Effector memory CD4-positive, alpha-beta T cell (primary cell): ENCODE measurements at places on chromosomes 7 and 10.

- H3K27me3 ChIP-seq, result no peaks in the 10 kb centered on the region
- no peak overlapping the region for H3K4me3 ChIP-seq
- H3K27ac ChIP-seq, result no peak overlapping the region
- H3K36me3 ChIP-seq, result no peaks in the 10 kb centered on the region
- H3K4me1 ChIP-seq, result no peaks in the 10 kb centered on the region
Observed at GRCh38 chr7:152886579-152887117, 127.1 kb downstream of the ACTR3B start.

DNA sequence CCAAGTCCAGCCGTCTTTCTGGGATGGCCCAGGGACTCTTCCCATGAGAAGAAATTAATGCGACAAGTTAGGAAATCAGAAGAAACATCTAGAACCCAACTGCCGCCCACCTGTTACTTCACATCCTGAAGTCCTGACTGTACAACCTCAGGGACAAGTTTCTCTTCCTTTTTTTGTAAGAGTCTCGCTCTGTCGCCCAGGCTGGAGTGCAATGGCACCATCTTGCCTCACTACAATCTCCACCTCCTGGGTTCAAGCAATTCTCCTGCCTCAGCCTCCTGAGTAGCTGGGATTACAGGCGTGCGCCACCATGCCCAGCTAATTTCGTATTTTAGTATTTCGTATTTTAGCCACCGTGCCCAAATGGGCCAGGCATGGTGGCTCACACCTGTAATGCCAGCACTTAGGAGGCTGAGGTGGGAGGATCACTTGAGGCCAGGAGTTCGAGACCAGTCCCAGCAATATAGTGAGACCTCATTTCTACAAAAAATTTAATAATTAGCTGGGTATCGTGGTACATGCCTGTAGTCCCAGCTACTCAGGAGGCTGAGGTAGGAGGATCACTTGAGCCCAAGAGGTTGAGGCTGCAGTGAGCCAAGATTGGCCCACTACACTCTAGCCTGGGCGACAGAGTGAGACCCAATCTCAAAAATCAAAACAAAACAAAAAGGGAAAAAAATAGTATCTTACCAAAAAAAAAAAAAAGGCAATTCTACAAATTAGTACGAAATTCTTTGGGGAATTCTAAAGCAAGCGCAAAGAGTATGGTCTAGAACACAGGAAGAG, 20.8 kb downstream of the LAT2 start:
- H3K4me1 ChIP-seq, result no peaks in the 10 kb centered on the region
- peaks cover 22% of the 10 kb centered on the region for H3K36me3 ChIP-seq
- DNase-seq, result no peak
- no peak overlapping the region for H3K4me3 ChIP-seq
- no peaks in the 10 kb centered on the region for H3K27me3 ChIP-seq

GRCh38 chr7:41592794-41593193, 110.1 kb downstream of the INHBA start:
- no peak overlapping the region for H3K27ac ChIP-seq
- no peaks in the 10 kb centered on the region for H3K4me1 ChIP-seq
- no peaks in the 10 kb centered on the region for H3K36me3 ChIP-seq

GRCh38 chr7:103772171-103772773, 217.2 kb downstream of the RELN start:
- no peaks in the 10 kb centered on the region for H3K27me3 ChIP-seq
- H3K36me3 ChIP-seq, result no peaks in the 10 kb centered on the region
- H3K4me3 ChIP-seq, result no peak overlapping the region
- H3K27ac ChIP-seq, result no peak overlapping the region
- DNase-seq, result no peak

DNA sequence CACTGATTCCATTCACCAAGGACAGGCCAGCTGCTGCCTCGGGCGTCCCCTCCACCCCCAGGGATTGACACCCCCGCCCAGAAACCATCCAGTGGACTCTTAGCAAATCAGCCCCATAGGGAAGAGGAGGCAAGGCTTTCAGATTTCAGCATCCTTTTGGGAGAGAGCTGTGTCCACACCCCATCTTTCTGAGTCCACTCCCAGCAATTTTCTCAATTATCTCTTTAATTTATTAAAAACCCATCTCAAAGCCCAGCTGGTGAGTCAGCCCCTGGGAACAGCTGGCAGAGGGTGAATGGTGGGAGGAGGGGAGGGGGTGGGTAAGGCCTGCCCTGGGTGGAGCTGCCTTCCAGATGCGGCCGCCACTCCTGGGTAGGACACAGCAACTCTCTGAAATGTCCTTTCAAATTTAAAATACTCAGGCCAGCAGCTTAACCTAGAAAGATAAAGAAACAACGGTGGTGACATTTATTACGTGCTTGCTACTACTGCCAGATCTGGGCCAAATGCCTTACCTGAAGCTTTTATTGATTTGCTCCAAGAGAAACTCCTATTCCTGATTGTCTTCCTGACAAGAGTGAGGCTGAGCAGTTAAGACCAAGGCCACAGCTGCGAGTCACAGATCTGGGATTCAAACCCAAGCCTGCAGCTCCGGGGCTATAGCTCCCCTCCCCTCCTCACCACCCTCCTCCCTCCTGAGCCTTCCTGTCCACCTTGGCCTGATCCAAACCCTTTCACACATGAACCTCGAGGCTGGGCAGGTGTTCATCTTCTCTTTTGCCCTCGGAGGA, 120.4 kb downstream of the RGS10 start:
- no peak overlapping the region for H3K27ac ChIP-seq

GRCh38 chr7:152050547-152050971, 25.1 kb downstream of the GALNT11 start:
- no peak overlapping the region for H3K4me3 ChIP-seq
- H3K27ac ChIP-seq, result no peak overlapping the region
- H3K27me3 ChIP-seq, result no peaks in the 10 kb centered on the region
- H3K36me3 ChIP-seq, result no peaks in the 10 kb centered on the region
- no peak for DNase-seq

- H3K4me3 ChIP-seq, result no peak overlapping the region
- no peaks in the 10 kb centered on the region for H3K36me3 ChIP-seq
- no peaks in the 10 kb centered on the region for H3K4me1 ChIP-seq
- H3K27ac ChIP-seq, result no peak overlapping the region
Observed at GRCh38 chr7:35570937-35571336, 124.0 kb downstream of the HERPUD2 start.

- no peak overlapping the region for H3K4me3 ChIP-seq
- H3K27ac ChIP-seq, result no peak overlapping the region
- no peak for DNase-seq
Observed at GRCh38 chr10:128896963-128897362, 570.1 kb upstream of the MGMT start.

DNA sequence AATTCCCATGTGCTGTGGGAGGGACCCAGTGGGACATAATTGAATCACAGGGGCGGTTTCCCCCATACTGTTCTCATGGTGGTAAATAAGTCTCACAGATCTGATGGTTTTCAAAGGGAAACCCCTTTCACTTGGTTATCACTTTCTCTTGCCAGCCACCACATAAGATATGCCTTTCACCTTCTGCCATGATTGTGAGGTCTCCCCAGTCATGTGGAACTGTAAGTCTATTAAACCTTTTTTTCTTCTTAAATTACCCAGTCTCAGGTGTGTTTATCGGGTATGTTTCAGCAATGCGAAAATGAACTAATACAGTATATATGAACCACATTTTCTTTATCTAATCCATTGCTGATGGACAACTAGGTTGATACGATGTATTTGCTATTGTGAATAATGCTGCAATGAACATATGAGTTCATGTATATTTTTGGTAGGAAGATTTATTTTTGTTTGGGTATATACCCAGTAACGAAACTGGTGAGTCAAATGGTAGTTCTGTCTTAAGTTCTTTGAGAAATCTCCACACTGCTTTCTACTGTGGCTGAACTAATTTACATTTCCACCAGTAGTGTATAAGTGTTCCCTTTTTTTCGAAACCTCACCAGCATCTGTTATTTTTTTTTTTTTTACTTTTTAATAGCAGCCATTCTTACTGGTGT, 70.0 kb upstream of the HGF start:
- no peak overlapping the region for H3K4me3 ChIP-seq
- no peaks in the 10 kb centered on the region for H3K36me3 ChIP-seq
- H3K4me1 ChIP-seq, result no peaks in the 10 kb centered on the region
- DNase-seq, result no peak

DNA sequence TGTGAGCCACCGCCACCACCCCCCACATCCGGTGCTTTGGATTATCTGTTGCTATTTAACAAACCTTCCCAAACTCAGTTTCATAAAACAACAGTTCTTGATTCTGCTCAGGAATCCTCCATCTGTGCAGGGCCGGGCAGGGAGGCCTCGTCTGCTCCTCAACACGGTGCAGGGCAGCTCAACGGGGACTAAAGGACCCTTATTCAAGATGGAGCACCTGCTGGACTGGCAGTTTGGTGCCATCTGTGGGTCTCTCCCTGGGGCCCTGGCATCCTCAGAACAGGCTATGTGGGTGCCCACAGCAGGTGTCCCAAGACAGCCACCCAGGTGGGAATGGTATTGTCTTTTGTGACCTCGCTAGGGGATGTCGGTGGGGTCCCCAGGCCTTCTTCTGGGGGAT, 31.0 kb upstream of the ELFN1 start:
- H3K4me3 ChIP-seq, result no peak overlapping the region
- no peaks in the 10 kb centered on the region for H3K36me3 ChIP-seq
- no peak overlapping the region for H3K27ac ChIP-seq

GRCh38 chr10:132464256-132465192, 67.5 kb downstream of the PWWP2B start:
- H3K4me1 ChIP-seq, result no peaks in the 10 kb centered on the region
- H3K27ac ChIP-seq, result no peak overlapping the region
- no peaks in the 10 kb centered on the region for H3K27me3 ChIP-seq

GRCh38 chr7:111266613-111267012, 175.7 kb downstream of the LRRN3 start:
- H3K36me3 ChIP-seq, result no peaks in the 10 kb centered on the region
- no peaks in the 10 kb centered on the region for H3K27me3 ChIP-seq
- DNase-seq, result no peak
- H3K27ac ChIP-seq, result no peak overlapping the region
- no peak overlapping the region for H3K4me3 ChIP-seq
- H3K4me1 ChIP-seq, result no peaks in the 10 kb centered on the region

- no peak for DNase-seq
- no peaks in the 10 kb centered on the region for H3K36me3 ChIP-seq
- no peaks in the 10 kb centered on the region for H3K4me1 ChIP-seq
- no peaks in the 10 kb centered on the region for H3K27me3 ChIP-seq
- H3K27ac ChIP-seq, result no peak overlapping the region
- H3K4me3 ChIP-seq, result no peak overlapping the region
Observed at GRCh38 chr7:50687575-50688225, 95.0 kb downstream of the GRB10 start.

DNA sequence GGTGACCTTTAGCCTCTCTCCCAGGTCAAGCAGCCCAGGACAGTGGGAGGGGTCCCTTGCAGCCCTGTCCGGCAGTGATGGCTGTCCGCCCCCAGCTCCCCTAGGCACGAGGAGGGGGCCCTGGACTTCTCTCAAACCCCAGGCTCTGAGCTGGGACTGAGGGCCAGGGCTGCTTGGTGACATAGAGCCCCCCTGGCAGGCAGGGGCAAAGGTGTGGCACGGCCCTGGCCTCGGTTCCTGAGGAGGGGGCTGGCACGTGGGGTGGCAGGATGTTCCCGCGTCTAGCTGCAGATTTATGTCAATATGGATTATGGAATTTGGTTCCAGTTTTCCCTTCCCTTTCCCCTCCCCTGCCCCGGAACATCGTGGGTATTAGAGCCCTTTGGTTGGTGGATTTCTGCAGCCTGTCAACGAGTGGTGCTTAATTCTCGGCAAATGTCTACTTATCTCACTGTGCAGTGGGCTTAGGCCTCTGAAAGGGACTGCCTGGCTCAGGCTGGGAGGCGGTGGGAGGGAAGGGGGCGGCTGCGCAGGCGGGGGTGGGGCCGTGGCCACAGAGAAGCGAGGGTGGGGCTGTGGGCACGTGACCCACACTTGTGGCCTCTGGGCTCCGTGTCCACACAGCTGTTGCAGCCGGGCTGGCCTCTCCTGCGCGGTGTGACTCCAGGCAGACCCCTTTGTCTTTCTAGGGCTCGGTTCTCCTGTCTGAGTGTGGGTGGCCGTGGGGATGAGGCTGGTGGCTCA, 19.3 kb downstream of the UNCX start:
- peaks cover 14% of the 10 kb centered on the region for H3K4me1 ChIP-seq
- no peak overlapping the region for H3K27ac ChIP-seq
- H3K4me3 ChIP-seq, result no peak overlapping the region
- no peak for DNase-seq
- peaks cover 46% of the 10 kb centered on the region for H3K27me3 ChIP-seq
- H3K36me3 ChIP-seq, result no peaks in the 10 kb centered on the region

DNA sequence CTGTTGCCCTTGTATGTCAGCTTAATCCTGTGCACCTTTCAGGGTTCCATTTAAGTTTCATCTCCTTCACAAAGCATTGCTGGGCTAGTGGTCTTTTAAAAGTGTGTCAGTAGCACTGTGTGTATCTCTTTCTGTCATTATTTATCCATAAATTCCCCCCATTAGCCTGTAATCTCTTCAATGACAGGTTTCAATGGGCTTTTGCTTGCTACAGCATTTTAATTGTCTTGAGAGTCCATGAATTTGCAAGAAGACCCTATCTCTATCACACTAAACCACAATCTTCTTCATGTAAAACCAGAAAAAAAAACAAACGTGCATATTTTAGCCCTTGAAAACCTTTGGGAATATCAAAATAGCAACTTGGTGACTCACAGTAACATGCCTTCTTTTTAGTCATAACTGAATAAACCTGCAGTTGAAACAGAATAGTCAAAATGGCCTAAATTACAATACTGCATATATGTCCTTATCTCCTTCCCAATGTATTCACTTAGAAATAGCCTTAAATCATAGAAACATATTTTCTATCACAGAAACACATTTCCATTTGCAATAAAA, 118.6 kb downstream of the PON1 start:
- H3K4me1 ChIP-seq, result no peaks in the 10 kb centered on the region
- H3K27me3 ChIP-seq, result no peaks in the 10 kb centered on the region
- no peak for DNase-seq
- no peak overlapping the region for H3K27ac ChIP-seq
- H3K36me3 ChIP-seq, result no peaks in the 10 kb centered on the region
- no peak overlapping the region for H3K4me3 ChIP-seq

GRCh38 chr10:4234661-4235060, 449.7 kb upstream of the KLF6 start:
- H3K4me1 ChIP-seq, result peaks cover 3% of the 10 kb centered on the region
- no peak overlapping the region for H3K27ac ChIP-seq
- no peaks in the 10 kb centered on the region for H3K36me3 ChIP-seq
- peak; percentile 14 for DNase-seq
- H3K4me3 ChIP-seq, result no peak overlapping the region

- no peak for DNase-seq
- H3K36me3 ChIP-seq, result no peaks in the 10 kb centered on the region
Observed at GRCh38 chr7:117004899-117005298, 51.6 kb downstream of the ST7 start.
